ENCODE measurements at places on chromosomes 11 and 22. TPM values are rescaled to one million over a fixed set of nuclear protein-coding genes. Genes with fewer than 3 reads are reported as not detected.

The HORMAD2 gene
- not detected for total RNA-seq

The LDHAL6A gene
- not detected for total RNA-seq

The SMIM35 gene
- total RNA-seq = not detected

The FGF3 gene
- total RNA-seq = not detected

The MOGAT2 gene
- 0.13 TPM for total RNA-seq

The HEPHL1 gene
- total RNA-seq = not detected

The TTC17 gene
- total RNA-seq = 28.6 TPM

The CRYBB2 gene
- not detected for total RNA-seq

The LDHA gene
- 302 TPM for total RNA-seq

The GAL3ST1 gene
- 0.27 TPM for total RNA-seq

The PTPMT1 gene
- total RNA-seq = 20.9 TPM

The LYVE1 gene
- 77.2 TPM for total RNA-seq

The ASCL2 gene
- total RNA-seq = 0.11 TPM

The SAA1 gene
- 6.9 TPM for total RNA-seq

The LGALS1 gene
- total RNA-seq = 1,068 TPM

The CCT8L2 gene
- total RNA-seq = not detected

The VSIG2 gene
- 1.2 TPM for total RNA-seq

The DDT gene
- 148 TPM for total RNA-seq

The IL18BP gene
- total RNA-seq = 3.7 TPM

The ARCN1 gene
- 80.7 TPM for total RNA-seq

The OR51E1 gene
- total RNA-seq = 1.4 TPM

The NAV2 gene
- total RNA-seq = 10.5 TPM
